ENCODE measurements at places on chromosomes 11 and 22.

DNA sequence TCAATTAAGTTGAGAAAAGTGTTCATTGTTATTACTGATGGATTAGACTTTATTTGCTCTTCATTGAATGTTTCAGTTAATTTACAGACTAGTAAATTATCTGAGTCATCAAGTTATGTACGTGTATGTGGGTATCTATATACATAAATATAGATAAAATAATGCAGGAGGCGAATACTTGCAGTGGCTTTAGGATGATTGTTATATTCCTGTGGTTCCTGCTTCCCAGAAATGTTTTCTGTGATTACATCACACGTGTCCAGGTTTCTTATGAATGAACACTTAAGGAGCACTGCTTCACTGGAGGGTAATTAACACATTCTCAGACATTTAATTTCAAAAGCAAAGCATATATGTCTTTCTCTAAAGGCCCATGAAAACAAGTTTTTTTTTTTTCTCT lies 28.4 kb downstream of the YAP1 start:
- no peak for DNase-seq

DNA sequence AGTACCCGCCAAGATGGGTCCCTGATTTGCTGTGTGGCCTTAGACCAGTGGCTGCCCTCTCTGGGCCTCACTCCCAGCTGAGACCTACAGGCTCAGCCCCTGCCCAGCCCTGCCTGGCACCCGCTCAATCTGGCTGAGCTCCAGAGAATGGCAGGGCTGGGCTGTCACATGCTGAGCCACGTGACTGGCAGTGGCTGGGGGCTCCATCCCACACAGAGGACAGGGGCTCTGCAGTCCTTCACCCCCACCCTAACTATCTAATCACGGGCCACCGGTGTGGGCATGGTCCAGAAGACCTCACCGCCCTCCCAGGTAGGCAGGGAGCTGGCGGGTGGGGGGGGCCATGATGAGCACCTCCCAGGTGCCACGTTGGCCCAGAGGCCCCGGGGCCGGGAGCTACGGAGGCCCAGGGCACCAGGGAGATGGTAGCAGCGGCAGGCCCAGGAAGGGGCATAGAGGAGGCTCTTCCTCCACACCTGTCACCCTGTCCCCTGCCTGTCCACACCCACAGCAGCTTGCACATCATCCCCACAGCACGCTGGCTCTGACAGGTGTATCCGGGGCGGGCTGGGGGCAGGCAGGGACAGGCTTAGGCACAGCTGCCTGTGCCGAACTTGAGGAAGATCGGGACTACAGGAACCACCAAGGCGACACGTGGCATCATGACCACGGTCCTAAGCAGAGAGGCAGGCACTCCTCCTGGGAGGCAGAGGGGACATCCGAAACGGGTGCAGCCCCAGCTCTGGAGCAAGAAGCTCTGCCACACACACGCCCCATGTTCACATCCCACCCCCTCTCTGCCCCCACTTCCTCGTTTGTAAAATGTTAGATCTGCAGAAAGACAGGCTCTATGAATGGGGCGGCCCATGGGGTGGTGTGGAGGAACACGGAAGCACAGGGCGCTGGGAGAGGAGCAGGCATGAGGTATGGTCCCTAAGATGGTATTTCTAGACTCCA lies 1.5 kb upstream of the ALDH3B1 start:
- DNase-seq = no peak

DNA sequence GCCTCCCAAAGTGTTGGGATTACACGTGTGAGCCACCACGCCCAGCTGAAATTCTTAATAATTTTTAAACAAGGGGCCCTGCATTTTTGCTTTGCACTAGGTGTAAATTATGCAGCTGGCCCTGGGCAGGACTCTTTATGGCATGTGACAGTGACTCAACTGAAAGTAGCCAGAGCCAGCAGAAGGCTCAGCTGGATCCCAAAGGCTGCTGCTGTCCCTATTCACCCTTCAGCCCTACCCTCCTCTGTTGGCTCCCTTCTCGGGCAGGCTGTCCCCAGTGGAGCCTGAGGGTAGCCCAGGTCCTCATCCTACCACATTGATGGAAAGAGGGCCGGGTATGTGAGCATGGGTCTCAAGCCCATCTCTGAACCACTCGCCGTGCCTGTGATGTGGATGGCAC lies 45.6 kb downstream of the CD82 start:
- DNase-seq = no peak

DNA sequence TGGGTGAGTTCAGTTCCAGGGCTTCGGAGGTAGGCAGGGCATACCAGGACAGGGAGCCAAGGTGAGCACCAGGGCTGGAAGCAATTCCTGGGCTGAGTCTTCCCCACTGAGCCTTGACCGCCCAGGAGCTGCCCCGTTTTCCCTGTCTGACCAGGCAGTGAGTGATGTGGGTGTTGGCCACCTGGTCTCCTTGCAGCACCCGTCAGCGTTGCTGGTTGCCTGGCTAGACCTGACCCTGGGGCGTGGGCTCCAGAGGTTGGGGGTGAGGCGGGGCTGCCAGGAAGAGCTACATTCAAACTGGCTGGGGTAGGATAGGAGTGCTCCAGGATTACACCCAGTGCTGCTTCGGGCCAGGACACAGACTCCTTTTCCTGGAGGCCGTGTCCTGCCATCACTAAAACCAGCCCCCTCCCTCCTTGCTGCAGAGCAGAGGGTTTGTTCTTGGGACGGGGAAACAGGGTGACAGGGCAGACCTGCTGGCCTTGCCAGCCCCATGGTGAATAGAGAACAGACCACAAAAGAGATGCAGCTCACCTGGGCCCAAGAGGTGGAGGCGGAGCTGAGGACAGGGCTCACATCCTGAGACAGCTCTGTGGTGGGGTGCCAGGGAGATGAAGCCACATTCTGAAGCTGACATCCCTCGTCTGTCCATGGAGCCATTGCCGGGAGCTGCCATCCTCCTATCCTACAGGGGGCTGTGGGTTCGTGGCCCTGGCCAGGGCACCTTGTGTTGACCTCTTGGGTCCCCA lies 14.2 kb downstream of the INCENP start:
- DNase-seq = no peak

GRCh38 chr22:45418056-45418769 lies 4.7 kb downstream of the RIBC2 start:
- no peak for DNase-seq

DNA sequence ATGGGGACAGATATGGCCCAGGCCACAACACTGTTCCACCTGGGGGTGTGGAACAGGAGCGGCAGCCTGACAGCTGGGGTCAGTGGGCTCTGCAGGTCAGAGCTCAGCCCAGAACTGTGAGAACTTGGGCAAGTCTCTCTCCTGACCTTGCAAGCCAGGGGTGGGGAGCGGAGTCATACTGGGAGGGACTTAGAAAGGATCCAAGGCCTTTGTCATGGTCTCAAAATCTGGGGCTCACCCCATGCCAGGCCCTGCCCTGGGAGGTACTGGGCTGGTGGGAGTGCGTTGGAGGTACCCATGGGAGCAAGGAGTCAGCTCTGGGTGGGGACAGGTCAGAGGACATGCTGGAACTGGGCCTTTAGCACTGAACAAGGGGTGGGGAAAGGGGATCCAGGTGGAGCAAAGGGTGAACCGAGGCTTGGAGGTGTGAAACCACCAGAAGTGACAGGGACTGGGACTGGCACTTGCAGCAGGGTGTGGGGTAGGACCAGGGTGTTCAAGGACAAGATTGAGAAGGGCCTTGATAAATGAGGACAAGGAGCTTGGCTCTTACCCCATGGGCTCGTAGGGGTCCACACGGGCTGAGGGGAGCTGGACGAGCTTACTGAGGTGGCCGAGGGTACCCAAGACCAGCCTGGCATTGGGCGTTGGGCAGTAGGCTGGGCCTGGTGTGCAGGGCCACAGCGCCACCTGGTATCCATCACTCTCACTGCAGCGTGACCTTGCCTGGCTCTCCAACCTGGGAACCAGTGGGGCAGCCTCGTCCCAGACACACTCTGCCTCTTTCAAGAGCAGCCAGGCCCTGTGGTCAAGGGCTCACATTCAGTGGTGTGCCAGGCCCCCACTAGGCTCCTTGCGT lies 7.4 kb upstream of the PMM1 start:
- no peak for DNase-seq

DNA sequence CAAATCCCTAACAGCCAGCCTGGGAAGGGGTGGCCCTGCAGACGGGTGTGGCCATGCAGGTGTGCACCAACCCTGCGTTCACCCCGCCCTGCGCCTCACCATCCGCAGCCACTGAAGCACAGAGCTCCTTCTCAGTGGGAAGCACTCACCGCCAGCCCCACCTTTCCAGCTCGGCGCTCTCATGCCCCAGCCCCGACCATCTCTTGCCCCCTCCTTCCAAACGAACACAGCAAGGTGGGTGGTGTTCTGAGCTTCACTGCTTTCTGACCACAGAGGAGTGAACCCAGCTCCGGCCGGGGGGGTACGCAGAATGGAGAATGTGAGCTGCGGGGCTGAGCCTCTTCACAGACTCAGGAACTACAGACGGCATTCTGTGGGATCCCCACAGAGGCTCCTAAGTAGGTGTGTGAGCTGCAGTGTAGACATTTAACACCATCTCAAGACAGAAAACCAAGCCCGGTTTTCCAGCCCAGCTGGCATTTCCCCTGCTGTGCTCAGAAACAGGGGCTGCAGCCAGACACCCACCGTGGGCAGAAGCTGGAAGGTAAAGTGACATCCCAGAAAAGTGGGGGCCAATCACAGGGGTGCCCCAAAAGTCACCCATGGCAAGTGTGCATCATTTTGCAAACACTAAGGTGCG lies 88.4 kb upstream of the RTL6 start:
- no peak for DNase-seq

- DNase-seq = no peak
Observed at GRCh38 chr22:26904483-26904882, 247.1 kb downstream of the MIAT start.

DNA sequence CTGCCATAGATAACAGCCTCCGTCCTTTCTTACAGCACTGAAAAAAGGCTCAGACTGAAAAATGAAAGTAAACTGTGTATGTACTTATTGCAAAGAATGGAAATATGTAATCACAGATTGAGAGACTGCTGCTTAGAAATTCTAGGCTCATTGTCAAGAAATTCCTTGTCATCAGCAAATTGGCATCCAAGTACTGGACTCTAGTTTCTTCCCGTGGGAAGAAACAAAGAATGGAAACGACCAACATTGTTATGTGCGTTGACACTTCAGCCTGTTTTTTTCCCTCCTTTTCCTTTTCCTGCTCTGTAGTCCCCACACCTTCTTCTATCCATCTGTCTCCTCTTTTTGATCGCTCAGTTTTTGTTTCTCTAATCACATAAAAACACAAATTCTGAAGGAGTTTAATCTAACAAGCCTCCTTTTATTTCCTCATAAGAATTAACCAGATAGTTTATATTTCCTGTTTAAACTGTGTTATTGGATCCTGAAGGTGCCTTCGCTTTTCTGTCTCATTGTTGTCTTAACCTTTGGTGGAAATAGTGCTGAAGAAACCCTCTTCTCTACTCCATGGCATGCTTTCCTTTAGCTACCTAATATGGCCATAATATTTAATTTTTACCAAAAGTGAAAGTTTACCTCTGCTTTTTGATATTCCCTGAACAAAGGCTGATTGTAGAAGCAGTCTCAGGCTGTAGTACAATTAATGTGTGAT lies 20.0 kb upstream of the CASP12 start:
- no peak for DNase-seq

DNA sequence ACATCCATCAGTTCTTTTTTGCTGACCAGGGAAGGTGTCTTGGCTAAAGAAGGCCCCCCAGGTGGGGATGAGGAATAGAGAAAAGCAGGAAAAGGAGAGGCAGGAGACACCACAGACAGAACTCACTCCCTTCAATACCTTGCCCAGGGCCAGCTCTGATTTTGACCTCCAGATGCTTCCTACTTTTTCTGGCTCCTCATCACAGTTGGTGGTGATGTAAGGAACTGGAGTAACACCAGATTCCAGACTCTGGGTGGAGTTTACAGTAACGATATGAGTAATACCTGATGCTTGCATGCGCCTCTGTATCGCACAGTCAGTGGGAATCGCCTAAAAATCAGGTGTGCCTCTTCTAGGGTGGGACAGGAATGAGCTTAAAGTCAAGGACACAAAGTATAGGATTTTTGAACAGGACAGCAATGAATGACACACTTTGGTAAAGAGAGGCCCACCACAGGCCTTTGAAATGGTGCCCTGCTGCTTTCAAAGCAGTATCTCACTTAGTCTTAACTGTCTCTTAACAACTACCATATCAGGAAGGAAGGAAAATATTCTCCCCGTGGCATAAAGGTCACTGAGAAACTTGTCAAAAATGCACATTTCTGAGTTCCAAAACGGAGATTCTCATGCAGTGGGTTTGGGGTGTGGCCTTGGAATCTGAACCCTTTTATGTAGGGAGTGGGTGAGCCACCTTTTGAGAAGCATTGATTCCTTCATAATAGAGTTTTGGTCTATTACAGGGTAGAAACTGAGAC lies 140.8 kb downstream of the SNX19 start:
- no peak for DNase-seq

DNA sequence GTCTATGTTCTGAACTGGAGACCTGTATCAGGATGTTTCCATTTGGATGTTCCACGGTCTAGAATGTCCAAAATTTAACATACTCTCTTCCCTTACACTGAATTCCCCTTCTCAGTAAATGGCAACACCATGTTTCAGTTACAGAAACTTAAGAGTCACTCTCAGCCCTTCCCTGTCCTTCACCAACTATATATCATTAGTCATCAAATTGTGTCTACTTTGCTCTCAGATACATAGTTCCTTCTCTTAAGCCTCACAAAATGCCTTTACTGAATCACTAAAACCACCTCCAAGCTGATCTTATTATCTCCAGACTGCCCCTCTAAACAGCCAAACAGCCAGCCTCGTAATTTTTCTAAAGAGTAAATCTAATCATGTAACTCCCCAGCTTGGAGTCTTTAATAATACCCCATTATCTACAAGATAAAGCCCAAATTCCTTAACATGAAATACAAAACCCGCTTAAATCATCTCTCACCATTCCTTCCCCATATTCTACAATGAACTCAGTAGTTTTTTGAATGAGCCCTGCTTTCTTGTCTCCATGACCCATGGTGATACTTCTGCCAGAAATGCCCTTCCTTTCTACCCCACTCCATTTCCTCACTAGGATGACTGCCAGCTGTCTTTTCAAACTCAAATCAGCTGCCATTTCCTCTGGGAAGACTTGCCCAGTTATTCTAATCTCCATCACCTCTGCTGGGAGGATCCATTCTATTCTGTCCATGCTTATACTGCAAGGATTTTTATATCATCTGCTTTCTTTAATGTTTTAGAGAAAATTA lies 102.7 kb upstream of the ARHGAP42 start:
- DNase-seq = no peak

- DNase-seq = no peak
Observed at GRCh38 chr11:60634126-60634525, 65.3 kb upstream of the MS4A8 start.

GRCh38 chr11:34492806-34493414 lies 20.7 kb downstream of the ELF5 start:
- DNase-seq = no peak

DNA sequence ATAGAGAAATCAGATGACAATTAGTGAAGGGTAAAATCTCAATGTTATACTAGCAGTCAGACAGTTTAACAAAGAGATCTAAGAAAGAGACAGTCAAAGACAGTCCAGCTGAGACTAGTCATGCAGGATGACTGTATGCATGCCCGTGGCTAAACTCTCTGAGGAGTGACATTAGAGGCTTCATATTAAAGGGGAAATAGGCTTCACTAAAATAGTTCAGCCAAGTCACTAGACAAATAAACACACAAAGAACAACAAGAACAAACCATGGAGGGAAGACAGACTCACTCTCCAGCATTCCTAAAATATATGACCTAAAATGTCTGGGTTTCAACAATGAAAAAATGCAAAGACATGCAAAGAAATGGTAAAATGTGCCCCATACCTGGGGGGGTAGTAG lies 18.6 kb upstream of the APLNR start:
- DNase-seq = no peak

Measured in activated T-helper 1 cell treated with Interleukin-2 at 50 U/mL for 16 hours (primary cell).